Mesendoderm (in vitro differentiated cells): ENCODE measurements at places on chromosomes 12 and 14.

- DNase-seq = no peak
These were observed 22.4 kb downstream of the XRCC3 start for GRCh38 chr14:103692871-103693270.

- no peak for DNase-seq
These were observed 19.1 kb upstream of the AMN start for GRCh38 chr14:102903248-102903888.

- DNase-seq = peak; percentile 91
These were observed 33.8 kb downstream of the WBP11 start for GRCh38 chr12:14769466-14769968.

GRCh38 chr12:115946867-115947695, 330.4 kb downstream of the MED13L start:
- peak; percentile 17 for DNase-seq

GRCh38 chr14:36069535-36069900, 107.0 kb downstream of the PTCSC3 start:
- peak; percentile 66 for DNase-seq

DNA sequence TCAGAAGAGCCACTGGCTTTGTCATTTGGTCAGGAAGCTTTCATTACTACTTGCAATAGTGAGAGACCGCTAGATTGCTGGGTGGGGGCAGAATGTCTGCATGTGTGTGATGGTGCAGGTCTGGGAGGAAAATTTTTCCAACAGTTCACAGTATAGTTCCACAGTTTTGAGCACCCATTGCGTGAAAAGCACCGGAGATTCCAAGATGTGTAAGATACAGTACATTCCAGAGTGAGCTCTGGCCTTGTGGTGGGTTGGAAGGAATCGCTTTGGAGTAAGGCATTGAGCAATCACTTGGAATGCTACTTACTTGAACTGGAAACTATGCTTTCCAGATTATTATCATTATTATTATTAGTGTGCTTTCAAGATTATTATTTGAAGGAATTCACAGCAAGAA, 47.6 kb upstream of the FRMD6 start:
- DNase-seq = no peak

DNA sequence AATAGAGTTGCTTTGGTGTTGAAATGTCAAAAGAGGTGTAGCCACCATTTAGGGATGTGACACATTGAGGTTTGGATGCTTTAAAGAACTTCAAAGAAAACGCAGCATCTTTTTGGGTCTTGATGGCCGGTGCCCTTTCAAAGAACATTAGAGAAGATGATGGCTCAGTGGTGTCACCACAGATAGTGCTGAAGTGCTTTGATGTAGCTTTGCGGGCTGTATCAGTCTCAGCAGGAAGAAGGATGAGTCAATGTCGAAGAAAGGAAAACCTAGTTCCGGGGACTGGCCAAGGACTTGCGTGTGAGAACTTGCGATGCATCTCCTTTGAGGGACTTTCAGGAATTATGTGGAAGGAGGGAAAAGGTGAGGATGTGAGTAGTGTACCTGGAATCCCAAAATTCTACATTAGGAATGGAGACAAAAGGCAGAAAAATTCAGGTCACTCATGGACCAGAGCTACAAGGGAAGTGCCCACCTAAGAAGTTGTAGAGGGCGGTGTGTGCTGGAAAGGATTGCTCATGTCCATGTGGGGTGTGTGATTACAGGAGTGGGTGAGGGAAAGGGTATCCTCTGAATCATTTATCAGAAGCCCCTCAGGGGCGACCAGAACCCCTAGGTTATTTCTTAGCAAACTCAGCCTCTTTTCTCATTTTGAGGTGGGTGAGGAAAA, 39.7 kb upstream of the GZMB start:
- no peak for DNase-seq
